Erythroblast (primary cell): ENCODE measurements at places on chromosomes 2 and 18.

DNA sequence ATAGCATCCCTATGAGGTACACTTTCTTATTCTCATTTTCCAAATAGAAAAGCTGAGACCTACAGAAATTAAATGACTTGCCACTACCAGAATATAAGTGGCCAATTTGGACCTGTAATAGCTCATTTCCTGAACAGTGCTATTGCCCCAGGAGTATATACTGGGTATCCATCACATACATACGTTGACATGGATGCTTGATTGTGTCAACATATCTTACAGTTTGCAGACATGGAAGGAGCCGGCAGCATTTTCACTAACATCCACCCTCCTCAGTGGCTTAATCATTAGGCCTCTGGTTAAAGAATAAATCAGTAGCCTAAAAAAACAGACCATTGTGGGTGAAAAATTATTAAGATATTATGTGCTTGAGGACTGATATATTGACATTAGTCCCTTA lies 829.3 kb downstream of the LRP1B start:
- DNase-seq = no peak

- no peak for DNase-seq
These were observed 108.1 kb downstream of the EIPR1 start for GRCh38 chr2:3269425-3270094.

DNA sequence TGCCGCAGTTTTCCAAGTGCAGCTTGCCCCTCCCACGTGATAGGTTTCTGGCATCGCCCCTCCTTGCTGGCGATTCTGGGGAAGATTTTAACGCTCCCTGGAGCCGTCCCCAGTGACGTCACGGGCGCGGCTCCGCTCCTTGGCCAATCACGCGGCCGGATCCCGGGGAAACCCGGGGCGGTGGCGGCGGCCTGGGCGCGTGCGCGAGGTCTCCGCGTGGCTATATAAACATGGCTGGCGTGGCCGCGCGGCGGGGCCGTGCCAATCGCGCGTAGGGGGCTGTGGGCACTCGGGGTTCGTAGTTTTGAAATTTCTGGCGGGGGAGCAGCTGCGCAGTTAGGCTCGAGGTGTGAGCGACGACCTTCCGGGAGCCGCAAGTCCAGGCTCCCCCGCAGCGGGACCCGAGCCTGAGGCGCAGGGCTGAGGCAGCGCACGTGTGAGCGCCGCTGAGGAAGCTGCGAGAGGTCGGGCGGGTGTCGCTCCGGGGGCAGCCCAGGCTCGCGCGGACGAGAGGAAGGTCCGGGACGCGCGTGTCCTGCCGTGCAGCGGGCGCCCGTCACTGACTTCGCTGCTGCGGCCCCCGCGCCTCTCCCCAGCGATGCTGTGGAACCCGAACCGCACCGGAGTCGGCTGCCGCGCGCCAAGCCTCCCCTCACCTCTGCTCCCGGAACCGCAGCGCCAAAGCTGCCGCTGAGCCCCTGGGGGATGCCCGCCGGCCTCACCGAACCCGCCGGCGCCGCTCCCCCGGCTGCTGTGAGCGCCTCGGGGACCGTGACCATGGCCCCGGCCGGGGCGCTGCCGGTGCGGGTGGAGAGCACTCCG lies at the start of gene TAF4B:
Gene TAF4B (plus strand): TSS at position 217 of the 822 bp plus-strand sequence. CDS start 489 bp downstream, at position 706.
- peak; percentile 98 for DNase-seq

- no peak for DNase-seq
These were observed 11.2 kb downstream of the RHBDD1 start for GRCh38 chr2:226847090-226847489.

DNA sequence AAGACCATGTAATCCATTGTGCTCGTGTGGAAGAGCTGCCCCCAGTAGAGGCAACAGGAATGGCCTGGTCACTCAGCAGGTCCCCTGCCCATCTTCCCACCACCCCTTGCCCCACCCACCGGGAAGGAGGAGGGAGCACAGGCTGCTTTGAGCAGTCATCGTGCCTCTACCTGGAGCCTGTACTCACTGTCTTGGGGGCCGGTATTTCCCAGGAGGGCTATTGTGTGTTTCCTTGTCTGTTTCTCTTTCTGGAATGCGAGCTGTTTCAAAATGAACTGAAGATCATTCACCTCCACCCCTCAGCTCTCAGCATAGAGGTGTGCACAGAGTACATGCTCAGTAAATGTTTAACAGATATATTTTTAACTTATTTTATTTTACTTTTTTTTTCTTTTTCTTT lies 7.7 kb upstream of the AMMECR1L start:
- no peak for DNase-seq

- DNase-seq = no peak
These were observed 154.5 kb upstream of the NRP2 start for GRCh38 chr2:205527801-205528200.

- DNase-seq = no peak
These were observed 223.8 kb downstream of the GLI2 start for GRCh38 chr2:120959426-120959825.

DNA sequence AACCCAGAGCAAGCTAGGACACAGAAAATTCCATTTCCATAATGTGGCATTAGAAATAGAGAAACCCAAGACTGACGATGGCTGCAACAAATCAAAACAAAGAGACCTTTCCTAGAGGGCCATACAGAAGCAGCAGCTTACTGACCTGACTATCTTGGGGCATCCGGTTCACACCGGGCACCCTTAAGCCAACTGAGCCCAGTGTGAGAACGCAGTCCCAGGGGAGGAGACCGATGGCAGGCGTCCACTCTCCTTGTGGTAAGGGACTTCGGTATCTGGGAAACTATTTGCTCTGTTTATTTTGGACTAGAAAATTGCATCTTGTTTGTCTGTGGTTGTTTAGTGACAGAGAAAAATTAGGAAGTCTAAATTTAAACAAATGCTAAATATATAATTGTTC lies 244.8 kb upstream of the COPS8 start:
- DNase-seq = no peak

DNA sequence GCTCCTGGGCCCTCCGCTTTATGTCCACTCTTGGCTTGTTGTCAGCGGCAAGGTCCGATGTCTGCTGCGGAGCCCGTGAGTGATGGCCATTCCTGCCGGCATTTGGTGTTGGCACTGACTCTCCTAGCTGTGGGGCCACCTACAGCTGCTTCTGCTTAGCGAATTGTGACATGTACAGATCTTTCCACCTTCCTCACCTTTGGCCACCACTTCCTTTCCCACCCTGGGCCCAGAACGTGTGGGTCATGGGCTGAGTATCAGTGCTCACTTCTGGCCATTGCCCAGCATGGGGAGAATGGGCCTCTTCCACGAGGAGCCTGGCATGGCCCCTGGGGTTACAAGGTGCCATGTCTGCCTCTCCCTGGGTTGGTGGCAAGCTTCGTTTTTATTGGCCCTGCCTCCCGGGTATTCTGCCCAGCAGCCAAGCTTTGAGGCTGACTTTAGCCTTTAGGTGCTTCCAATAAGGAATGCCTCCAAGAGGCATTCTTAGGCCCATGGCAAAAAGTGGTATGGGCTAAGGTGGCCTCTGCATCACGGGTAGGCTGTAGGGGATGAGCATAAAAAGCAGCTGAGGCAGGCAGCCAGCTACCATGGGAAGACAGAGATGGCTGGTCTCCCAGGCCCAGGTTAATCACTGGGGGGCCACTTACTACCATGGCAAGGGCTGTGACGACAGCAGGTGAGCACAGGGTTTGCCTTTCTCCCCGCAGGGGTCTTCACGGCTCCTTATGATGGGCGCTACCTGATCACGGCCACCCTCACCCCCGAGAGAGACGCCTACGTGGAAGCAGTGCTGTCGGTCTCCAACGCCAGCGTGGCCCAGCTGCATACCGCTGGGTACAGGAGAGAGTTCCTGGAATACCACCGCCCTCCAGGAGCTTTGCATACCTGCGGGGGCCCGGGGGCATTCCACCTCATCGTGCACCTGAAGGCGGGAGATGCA lies 65.8 kb downstream of the EMILIN2 start:
- no peak for DNase-seq

DNA sequence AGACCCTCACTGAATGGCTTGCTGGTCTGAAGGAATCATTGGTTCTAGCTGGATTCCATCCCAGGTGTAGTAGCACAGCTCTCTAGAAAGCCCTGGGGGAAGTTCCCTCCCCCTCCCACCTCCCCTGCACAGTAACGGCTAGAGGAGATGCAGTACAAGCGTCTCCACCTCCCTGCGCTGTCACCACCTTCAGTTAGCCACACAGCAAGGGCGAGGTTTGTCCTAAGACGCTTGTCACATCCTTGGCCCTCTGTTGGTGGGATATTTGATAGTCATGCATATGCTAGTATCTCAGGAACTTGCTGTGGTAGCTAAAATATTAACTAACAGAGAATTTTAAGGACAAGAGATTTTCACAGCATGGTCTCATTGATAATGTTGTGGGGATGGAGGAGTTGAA lies 19.4 kb downstream of the TRAPPC12 start:
- no peak for DNase-seq

- DNase-seq = peak; percentile 11
These were observed 1.9 kb downstream of the PER2 start for GRCh38 chr2:238286551-238286950.

- peak; percentile 52 for DNase-seq
These were observed 664 bp downstream of the CAMKMT start for GRCh38 chr2:44362207-44363015.

GRCh38 chr2:239013678-239013976 lies 165.7 kb downstream of the TWIST2 start:
- no peak for DNase-seq

GRCh38 chr2:128979182-128979581 lies 660.5 kb upstream of the HS6ST1 start:
- DNase-seq = no peak

- no peak for DNase-seq
These were observed 210.8 kb upstream of the RAB6C start for GRCh38 chr2:129768485-129769184.

GRCh38 chr2:241451840-241452506 lies 56.4 kb downstream of the STK25 start:
- no peak for DNase-seq

GRCh38 chr2:164675687-164676086 lies 54.4 kb upstream of the GRB14 start:
- no peak for DNase-seq

DNA sequence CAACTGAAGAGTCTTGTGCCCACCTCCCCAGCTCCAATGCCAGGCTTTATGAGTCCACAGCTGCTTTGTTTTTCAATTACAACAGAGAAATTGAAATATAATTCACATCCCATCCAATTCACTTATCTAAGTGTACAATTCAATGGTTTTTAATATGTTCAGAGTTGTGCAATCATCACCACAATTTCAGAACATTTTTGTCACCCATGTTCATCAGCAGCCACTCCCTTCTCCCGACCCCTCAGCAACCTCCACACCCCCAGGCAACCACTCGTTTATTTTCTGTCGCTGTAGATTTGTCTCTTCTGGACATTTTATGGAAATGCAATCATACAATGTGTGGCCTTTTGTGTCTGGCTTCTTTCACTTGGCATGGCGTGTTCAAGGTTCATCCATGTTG lies 23.3 kb downstream of the INHBB start:
- DNase-seq = no peak

DNA sequence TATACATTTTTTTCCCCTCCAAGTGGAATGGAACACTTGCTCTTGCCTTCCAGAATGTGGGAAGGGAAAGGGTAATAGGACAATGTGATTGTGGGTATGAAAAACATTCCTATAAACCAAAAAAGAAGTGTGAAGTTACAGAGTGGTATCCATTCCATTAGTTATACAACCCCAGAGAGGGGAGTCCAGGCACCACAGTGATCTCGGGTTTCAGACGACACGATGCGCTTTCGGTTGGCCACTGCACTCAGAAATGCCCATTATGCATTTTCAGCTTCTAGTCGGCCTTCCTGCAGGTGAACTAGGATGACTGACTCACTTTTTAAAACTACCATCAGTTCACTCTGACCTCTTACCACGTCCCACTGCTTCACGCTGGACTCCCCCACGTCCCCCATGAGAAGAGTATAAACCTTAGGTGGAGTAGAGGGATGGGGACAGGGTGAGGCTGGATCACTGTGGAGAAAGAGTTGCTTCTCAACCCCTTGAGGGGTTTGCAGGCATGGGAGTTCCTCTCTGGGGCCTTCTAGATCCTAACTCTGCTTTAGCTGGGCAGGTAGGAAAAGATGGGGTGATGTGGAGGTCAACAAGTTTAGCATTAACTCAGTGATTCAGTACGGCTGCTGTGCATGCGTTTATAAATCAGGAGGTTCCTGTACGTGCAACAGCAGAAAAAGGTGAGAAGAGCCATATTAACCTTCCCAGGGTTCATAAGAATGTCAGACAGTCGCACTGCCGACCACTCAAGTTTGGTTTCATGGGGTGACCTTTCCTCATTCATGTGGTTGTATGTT lies 50.5 kb downstream of the ZNF532 start:
- DNase-seq = no peak

DNA sequence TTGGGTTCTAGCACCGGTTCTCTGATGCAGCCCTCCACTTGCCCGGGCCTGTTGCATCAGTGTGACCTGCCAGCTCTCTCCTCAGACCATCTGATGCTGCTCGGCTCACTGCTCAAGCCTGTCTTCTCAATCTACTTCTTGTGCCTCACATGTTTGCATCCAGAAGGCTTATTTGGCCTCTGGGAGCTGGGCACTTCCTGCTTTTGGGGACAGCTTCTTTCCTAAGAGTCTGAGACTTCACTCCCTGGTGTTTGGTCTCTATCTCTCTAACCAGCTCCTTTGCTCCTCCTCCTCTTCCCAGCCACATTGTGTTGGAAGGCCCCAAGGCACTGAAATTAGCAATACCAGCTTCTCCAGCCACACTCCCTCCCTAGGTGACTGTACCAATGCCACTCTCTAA lies 212.8 kb downstream of the CDCA7 start:
- no peak for DNase-seq

- DNase-seq = no peak
These were observed 72.7 kb downstream of the CABLES1 start for GRCh38 chr18:23207994-23208393.

DNA sequence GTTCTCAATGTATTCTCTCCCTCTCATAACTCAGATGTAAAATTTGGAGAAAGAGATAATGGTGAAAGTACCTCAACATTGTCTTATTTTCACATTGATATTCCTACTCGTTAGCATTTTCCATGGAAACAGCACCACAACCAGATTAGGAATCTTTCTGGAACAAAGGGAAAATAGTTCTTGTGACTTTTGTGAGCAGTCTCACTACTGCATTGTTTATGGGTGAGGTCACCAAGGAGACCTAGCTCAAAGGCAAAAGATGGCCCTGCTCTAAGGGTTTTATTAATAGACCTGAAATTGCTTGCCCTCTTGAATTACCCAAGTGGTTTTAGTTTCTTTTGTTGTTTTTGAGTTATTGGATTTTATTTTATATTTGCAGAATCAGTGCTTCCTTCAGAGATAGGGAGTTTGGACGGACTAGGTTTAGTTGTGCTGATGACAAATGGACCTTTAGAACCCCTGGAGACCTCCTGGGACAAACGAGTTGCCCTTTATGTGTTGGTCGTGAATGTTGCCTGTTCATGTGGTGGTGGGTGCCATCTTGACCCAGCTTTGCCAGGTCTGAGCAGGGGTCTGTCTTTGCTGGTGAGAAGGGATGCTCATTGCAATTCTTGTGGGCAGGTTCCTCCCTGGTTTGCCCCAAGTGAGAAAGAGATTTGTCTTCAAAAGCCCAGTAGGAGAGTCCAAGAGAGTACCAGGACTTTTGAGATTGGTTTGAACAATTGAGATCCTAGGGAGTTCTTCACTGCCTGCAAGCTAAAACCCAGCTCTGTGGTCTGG lies 58.1 kb downstream of the INPP4A start:
- DNase-seq = no peak

GRCh38 chr18:22345718-22346117 lies 72.0 kb downstream of the CTAGE1 start:
- DNase-seq = no peak

- no peak for DNase-seq
These were observed 53.2 kb downstream of the MAP4K4 start for GRCh38 chr2:101750688-101751087.
